ENCODE measurements at places on chromosomes 4 and X.

GRCh38 chr4:64682946-64683345 is 273.7 kb upstream of the TECRL start:
- DNase-seq, result no peak

- no peak for DNase-seq
These were observed 17.5 kb downstream of the FAM184B start for GRCh38 chr4:17763931-17764330.

- DNase-seq, result no peak
These were observed 176.0 kb downstream of the SMARCA1 start for GRCh38 chrX:129347291-129347690.

- DNase-seq, result peak; percentile 34
These were observed 351.9 kb upstream of the FTHL17 start for GRCh38 chrX:31423609-31424189.

DNA sequence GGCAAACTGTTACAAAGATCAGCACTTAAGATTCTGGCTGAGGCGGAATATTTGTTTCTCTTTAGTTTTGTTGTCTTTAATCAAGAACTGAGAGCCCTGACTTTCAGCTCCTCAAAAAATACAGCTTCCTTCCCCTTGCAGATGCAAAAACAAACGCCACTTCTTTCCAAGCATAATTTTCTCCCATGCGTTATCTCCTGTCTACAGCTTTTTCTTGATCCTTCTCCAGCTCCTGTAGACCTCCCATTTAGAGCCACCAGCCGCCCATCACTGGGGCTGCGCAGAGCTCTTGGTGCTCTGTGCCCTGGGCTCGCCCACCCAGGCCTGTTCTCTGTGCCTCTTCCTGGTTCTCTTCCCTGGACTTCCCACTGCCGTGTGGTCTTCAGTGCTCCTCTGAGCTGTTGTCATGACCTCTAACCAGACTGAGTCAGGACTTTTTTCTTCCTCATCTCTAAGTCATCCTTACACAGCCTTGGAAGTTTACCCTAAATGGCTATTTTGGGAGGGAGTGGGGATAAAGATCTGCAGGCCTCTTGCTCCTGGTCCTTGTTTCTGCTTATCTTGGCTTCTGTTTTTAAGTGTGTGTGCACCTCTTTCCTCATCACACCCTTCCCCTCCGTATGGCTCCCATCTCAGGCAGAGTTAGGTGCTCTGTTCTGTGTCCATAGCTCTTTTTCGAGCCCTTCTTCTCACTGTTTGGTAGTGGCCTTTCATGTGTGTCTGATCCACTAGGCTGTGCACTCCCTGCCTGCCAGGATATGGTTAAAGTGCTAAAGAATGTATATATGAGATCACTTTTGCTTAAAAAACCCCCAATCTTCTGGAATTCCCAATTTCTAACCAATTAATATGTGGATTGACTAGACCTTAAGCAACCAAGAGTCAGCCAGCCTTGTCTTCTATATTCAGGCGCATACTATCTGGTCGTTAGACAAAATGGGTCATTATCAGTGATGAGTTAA is 122.5 kb downstream of the PTTG2 start:
- DNase-seq, result peak; percentile 6

DNA sequence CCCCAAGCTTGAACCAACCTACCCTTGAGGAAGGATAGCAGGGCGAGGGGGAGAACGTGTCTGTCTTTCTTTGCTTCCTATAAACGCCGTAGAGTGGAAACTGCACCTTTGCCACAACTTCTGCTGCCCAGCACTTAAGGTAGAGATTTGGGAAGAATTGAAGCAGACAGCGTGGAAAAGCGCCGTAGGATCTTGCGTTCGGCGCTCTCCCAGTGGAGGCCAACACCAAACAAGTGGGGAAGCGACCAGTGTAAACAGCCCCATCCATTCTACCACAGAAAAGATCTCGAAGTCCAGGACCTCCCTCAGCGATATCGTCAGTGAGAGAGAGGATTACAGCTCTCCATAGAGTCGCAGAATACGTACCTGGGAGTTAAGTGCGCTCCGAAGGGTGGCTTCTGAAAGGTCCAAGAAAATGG is 3.9 kb upstream of the NKX6-1 start:
- no peak for DNase-seq

DNA sequence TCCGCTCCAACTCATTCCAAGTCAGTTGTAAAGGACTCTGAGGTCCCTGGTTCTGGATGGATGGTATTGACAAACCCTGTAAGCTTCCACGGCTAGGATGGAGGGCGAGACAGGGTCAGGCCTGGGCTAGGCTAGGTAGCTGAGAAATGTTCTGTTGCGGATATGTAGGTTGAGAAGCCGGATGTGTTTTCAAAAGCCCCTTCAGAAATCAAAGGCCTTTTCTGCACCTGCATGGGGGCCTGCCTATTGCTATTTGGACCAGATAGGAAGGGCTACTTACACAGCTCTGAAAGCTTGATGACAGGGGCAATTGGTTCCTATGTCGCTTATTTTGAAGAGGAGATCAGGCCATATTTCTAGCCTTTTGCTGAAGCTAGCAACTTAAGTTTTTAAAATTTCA is 1.9 kb upstream of the DRP2 start:
- DNase-seq, result no peak

DNA sequence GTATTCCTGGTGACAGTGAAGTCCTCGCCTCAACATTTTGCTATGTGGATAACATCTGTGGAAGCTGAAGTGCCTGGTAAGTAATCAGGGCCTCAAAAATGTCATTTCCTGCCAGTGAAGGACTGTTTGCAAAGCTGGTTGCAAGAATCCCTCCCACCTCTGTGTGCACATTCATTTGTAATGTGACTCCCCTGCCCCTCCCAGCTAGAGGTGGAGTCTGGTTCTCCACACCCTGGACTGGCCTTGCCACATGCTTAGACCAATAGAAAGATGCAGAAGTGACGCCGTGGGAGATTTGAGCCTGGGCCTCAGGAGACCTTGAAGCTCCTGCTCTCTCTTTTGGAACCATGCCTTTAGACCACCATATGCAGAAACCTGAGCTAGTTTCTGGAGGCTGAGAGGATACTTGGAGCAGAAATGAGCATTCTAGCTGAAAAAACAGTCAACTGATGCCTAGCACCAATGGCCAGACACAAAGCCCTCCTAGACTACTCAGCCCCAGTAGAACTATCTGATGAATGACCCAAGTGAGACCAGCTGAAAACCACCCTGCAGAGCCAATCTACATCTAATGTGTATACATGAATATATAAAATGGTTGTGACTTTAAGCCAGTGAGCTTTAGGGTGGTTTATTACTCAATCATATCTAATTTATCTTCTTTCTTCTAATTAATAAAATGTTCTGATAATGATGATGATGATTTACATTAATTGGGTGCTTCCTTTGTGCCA is 47.8 kb upstream of the CRMP1 start:
- peak; percentile 4 for DNase-seq

GRCh38 chr4:17809667-17810066 is 890 bp downstream of the DCAF16 start:
- no peak for DNase-seq

- no peak for DNase-seq
These were observed 457.4 kb upstream of the TEX13C start for GRCh38 chrX:124862301-124862700.

- no peak for DNase-seq
These were observed 62.1 kb downstream of the GPRIN3 start for GRCh38 chr4:89245459-89245858.

DNA sequence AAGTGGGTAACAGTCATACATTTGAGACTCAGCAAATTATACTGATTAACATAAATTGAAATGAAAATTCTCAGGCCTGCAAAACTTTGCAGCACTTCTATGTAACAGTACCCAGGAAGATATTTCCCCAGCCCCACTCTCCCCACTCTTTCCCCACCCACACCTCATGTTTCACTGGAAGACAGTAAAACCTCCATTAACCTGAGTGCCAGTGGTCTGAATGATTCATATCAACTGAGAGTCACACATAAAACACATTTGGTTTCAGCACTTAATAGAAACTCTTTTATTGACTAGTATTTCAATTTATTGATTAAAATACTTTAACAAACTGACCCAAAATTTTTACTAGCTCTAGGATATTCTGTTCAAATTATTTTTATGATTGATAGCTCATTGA is 6.9 kb downstream of the CXCL6 start:
- DNase-seq, result no peak

DNA sequence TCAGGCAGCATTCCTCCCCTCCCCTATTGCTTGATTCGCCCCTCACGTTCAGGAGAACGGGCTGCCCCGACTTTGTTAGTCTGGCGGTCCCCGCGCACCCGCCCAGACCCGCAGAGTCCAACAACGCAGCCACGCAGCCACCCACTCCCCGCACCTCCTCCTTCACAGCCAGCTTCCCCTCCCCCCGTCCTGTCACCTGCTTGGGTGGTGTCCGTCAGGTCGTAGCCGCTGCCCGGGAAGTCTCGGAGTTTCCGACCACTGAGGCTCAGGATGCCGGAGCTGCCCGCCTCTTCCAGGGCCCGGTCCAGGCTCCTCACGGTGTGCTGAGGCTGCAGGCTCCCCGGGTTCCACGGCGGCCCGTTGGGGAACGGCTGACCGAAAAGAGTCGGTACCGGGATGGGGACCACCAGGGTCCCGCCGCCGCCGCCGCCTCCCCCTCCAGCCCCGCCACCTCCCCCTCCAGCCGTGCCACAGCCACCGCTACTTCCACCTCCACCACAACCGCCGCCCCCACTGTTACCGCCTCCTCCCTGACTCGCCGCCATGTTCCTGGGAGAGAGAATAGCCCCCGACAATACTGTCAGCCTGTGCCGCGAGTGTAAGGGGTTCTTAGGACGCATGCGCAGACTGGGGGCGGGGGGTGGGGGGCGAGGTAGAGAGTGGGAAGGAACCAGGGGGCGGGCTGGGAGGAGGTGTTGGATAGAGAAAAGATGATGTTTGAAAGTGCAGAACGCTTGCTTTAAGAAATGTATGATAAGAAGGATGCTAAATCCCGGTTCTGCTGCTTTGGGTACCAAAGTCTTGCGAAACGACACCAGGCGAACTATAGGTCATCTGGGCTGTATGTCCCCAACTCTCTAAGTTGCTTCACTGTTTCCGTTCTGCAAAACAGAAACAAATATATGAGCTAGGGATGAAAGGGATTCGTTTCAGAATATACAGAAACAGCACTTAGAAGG is at the start of gene LRCH2:
Gene LRCH2 (minus strand): TSS at position 600 of the 959 bp plus-strand sequence. CDS start 55 bp downstream, at position 545.
- DNase-seq, result no peak

- no peak for DNase-seq
These were observed 77.6 kb downstream of the CCKAR start for GRCh38 chr4:26412381-26413372.

DNA sequence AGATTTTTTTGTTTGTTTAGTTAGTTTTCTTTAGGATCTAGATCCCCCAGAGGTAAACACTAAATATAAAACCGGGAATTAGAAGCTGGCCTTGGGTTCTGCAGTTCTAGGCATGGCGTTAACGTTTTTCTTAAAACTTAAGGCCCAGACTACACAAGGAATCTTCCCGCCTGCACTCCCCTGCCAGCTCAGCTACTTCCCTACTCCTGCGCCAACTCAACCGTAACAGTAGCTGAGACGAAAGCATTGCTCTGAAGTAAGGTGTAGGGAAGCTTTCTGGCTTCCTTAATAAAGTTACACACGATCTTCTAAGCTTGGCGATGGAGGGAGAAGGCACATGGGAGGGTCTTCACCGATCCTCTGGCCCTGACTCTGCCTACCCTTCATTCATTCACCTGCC is 37.1 kb downstream of the CPE start:
- DNase-seq, result no peak

DNA sequence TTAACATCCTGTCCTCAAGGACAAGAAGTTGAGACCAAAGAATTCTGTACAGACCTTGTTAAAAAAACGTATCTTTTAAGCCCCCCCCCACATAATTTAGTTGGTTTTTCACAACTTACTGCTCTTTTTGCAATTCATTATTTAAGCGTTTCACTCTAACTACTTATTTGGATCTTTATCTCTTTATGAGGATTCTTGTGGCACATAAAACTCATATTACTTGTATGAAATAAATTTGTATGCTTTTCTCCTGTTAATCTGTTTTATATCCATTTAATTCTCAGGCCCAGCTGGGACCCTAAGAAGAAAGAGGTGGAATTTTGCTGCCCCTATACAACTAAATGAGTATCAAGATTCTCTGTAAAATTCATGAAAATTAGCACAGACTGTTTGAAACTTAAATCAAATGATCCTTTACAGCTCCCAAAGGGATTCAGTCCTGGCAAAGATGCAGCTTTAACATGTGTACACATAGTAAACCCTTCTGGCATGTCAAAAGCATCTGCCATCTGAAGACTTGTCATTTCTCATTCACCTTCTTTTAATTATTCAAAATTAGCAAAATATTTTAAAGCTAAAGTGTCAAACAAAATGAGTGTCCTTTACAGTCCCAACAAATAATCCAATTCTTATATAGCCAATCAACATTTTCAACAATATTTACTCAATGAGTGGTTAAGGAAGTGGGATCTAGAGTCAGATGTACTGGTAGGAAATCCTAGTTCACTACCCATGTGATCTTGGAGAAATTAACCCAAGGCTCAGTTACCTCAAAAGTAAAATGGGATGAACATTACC is 17.7 kb downstream of the ARAP2 start:
- no peak for DNase-seq

- no peak for DNase-seq
These were observed 81.7 kb downstream of the AFAP1 start for GRCh38 chr4:7857993-7858392.

DNA sequence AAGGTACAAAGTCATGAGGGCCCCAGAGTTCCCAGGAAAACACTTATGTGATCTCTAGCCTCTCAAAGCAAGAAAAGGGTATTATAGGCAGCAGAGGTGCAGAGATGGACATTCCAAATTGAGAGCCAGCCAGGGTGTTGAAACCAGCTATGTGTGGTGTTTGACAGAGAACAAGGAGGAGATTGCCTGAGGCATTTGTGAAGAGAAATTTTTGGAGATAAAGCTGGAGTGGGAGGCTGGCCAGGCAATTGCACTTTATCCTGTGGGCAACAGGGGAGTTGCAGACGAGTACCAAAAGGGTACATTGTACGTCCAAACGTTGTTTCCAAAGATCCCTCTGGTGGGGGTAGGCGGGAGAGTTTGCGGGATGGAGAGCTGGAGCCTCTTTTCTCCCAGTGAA is 2.5 kb upstream of the GABRE start:
- DNase-seq, result no peak

DNA sequence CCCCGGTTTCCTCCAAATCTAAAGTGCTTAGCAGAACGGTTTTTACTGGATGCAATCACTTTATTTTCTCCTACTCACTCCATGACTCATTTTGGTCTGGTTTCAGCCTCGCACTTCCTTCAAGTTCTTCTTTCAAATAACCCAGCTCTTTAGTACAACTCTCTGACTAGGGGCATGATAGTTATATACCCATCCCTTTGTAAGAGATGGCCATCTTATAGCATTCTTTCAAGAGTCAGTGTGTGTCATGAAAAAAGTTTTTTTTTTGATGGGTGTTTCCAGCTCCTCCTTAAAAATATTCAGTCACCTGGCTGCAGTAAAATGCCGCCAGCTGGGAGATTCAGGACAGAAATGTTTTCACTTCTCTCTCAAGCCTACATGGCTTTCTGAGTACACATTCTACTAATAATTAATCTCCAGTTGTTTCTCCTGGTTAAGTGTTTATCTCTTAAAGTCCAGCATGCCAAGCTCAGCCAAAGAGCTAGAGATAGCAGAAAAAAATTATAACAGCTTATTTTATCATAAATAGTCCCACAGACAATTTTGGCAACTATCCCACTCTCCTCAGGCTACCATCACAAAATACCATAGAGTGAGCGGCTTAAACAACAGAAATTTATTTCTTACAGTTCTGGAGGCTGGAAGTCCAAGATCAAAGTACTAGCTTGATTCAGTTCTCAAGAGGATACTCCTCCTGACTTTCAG is 139.3 kb downstream of the GASK1B start:
- no peak for DNase-seq

GRCh38 chrX:55488593-55489313 is 895 bp downstream of the USP51 start:
- DNase-seq, result no peak
